ENCODE measurements at places on chromosomes 6 and 20. TPM values are rescaled to one million over a fixed set of nuclear protein-coding genes. Genes with fewer than 3 reads are reported as not detected.

GRCh38 chr20:59816146-59816738 lies 117.2 kb downstream of the SYCP2 start:
- no peak for DNase-seq

GRCh38 chr6:44898296-44898930 lies 429.7 kb upstream of the RUNX2 start:
- DNase-seq = no peak

The TRIM15 gene
- not detected for total RNA-seq

DNA sequence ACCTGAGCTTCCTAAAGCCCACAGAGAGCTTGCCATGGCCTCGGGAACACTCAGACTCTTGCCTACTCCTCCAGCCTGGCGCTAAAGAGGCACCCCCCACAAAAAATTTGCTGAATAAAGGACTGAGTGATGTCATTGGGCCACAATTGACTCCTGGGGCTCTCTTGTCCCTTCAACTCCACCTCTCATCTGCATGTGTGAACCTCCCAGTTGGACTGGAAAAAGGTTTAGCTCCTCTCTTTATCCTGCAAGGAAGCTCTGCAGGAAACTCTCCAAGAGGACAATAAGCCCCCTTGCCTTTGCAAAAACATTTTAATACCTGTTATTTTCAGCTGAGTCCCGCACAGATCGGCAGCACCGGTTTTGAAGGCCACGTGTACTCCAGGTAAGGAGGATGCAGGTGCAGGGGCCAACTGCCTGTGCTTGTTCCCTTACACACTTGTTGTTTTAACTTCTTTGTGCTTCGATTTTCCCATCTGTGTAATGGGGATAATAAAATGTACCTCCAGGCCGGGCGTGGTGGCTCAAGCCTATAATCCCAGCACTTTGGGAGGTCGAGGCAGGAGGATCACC lies 107.3 kb downstream of the TFAP2C start:
- DNase-seq = no peak

DNA sequence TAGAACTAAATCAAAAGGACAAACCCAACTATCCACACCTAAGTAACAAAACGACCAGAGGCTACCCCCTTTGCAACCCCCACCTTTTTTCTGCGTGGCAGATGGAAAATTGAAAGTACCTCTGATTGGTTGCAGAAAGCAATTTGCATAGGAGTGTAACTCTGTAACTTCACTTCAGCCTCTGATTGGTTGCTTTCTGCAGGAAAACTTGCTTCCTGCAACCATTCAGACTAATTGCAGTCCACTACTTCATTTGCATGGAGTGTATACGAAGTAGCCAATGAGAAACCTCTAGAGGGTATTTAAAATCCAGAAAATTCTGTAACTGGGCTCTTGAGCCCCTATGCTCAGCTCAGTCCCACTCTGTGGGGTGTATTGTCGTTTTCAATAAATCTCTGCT lies 129.1 kb upstream of the OLIG3 start:
- DNase-seq = no peak

The SERINC1 gene
- 155 TPM for total RNA-seq

- no peak for DNase-seq
These were observed 104.4 kb upstream of the KHDRBS2 start for GRCh38 chr6:62390401-62390800.

DNA sequence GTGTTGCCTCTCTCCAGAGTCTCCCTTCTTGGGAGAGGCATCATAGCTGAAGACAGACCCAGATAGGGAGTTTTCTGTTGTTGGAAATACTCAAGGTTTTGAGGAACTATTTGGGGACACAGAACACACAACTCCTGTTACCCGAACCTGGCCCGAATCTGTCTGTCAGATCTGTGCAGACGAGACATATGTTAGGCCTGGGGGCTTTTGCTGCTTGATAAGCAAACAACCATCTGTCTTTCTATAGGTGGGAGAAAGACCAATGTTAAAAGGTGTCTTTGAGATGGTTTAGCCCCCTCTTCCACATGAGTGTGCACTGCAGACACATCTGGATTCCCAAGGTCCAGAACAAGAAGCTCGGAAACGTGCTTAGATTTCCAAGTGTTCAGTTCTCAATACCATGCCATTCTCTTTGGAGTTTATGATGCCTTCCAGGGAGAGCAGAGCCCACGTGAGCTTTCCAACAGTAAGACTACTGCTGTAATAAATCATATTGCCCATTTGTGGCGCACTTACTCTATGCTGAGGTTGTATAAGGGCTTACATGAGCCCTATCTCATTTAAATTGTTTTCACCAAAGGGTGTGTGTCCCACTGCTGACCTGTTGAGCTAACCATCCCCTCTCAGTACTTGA lies 3.8 kb upstream of the STX16 start:
- no peak for DNase-seq

- no peak for DNase-seq
These were observed 8.6 kb downstream of the IPCEF1 start for GRCh38 chr6:154347981-154348380.

The CLPSL1 gene
- total RNA-seq = not detected

The CYP24A1 gene
- not detected for total RNA-seq

DNA sequence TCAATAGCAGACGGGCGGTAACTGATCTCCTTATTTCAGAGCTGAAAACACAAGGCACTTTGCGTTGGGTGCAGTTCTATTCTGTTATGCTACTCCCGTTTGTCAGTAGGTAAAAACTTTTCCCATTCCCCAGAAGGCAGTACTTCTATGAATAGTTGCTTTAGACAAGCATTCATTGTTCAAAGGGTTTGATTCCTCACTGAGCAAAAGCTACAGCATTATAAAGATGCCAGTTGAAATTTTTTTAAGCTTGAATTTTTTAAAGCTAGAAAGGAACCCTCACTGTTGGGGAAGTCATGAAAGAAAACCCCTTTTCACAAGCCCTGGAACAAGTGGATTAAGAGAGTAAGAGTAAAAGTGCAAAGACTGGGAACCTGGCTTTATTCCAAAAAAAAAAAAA lies 42.3 kb downstream of the FUT9 start:
- DNase-seq = no peak

GRCh38 chr6:13985663-13986325 lies 61.0 kb downstream of the RNF182 start:
- no peak for DNase-seq

- no peak for DNase-seq
These were observed 39.9 kb downstream of the SLC52A3 start for GRCh38 chr20:728256-728944.

GRCh38 chr6:82645536-82646230 lies 282.1 kb downstream of the TPBG start:
- no peak for DNase-seq

Data from Right ventricle myocardium inferior (tissue), 1 donor.